ENCODE measurements at places on chromosomes 1 and 21.

GRCh38 chr21:40633048-40633447 lies 213.9 kb downstream of the DSCAM start:
- DNase-seq = no peak

GRCh38 chr1:64186138-64186897 lies 17.1 kb upstream of the UBE2U start:
- no peak for DNase-seq

DNA sequence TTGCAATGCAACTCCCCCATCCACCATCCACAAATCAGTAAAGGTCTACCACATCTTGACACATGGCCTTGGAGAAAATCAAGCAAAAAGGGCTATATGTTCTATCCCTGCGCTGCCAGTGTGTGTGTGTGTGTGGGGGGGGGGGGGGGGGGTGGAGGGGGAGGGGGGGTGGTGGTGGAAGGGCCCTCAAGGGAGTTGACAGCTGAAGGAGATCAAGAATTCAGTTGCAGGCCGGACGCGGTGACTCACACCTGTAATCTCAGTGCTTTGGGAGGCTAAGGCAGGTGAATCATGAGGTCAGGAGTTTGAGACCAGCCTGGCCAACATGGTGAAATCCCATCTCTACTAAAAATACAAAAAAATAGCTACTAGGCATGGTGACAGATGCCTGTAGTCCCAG lies 37.6 kb upstream of the CLIC4 start:
- no peak for DNase-seq

- no peak for DNase-seq
These were observed 44.7 kb downstream of the CDC42BPA start for GRCh38 chr1:227273557-227273956.

DNA sequence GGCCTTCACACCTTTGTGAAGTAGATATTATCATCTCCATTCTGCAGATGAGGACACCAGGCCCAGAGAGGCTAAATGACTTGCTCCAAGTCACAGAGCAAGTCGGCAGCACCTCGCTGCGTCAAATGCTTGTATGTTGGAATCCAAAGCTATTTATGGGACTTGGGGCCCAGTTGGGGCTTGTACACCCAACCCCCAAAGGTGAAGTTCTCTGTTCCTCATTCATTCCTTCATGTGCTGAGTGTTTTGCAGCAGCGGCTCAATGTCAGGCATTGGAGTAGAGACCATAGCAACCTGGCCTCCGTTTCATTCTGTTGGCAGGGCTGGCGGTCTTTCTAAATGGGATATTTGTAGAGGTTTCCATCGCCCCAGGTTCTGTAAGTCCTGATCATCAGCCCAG lies 113.4 kb upstream of the SLC25A33 start:
- no peak for DNase-seq

- no peak for DNase-seq
These were observed 57.0 kb downstream of the CHRM3 start for GRCh38 chr1:239443361-239443760.

DNA sequence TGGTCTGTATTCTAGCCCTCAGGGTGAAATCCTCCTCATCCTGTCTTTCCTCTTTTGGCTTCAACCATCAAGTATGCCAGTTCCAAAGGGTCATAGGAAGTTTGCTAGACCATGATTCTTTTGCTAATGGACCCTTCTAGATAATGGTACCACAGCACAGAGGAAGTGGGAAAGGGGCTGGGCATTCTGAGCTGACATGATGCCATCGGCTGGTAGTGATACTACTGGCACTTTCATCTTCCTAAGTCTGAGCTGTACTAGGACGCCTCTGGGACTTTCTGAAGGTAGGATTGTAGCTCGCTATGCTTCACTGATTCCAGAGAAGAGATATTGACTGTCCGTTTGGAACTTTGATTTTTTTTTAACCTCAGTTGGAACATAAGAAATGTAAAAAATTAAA lies 11.4 kb downstream of the FASLG start:
- no peak for DNase-seq

GRCh38 chr1:96370757-96371156 lies 350.8 kb upstream of the PTBP2 start:
- DNase-seq = no peak

DNA sequence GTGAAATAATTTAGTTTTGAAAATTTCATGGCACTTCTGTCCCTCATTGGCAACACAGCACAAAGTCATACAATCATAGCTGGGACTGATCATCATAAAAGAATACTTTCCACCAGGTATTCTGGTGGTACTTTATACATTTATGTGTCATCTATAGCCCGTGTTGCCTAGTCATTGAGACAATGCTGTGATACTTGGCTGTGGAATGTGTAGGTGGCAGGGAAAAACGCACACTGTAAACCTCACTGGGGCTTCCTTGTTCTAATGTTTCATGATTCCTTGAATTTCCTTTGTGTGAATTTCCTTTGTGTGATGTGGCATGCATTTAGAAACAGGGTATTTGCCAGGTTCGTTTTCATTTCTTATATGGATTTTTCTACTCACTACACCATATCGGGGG lies 118.3 kb downstream of the FMN2 start:
- DNase-seq = no peak

GRCh38 chr1:236978740-236979139 lies 25.5 kb downstream of the MT1HL1 start:
- DNase-seq = no peak

DNA sequence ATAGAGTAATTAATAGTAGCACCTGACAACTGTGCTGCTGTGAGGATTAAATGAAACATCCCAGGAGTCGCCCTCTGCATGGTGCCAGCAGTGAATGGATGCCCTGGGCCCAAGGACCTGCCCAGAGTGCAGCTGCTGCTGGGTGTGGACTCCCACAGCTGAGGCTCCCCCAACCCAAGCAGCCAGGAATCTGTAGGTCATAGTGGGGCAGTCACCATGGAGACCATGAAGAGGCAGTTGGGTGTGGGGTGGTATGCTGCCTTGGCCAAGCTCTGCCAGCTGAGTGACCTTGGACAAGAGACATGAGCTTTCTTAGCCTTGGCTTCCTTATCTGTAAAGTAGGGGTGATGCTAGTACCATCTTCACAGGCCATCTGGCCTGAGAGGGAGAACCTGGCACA lies 9.4 kb downstream of the OLIG2 start:
- no peak for DNase-seq

GRCh38 chr1:100428160-100428559 lies 75.9 kb downstream of the CDC14A start:
- DNase-seq = no peak

DNA sequence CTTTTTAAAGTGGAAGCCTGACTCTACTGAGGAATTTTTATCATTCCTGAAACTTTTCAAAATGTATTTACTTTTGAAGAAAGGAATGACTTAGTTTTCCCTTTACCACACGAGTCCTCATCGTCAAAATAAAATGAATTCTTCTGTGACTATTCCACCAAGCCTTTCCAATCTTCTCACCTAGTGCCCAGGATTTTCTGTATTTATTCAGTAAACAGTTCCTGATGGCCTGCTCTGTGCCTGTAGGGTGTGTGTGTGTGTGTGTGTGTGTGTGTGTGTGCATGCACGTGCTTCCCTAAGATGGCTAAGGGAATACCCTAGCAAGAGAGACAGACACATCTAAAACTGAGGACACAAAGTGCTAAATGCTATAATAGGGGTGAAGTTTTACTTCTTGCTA lies 395.0 kb upstream of the USP24 start:
- DNase-seq = no peak

DNA sequence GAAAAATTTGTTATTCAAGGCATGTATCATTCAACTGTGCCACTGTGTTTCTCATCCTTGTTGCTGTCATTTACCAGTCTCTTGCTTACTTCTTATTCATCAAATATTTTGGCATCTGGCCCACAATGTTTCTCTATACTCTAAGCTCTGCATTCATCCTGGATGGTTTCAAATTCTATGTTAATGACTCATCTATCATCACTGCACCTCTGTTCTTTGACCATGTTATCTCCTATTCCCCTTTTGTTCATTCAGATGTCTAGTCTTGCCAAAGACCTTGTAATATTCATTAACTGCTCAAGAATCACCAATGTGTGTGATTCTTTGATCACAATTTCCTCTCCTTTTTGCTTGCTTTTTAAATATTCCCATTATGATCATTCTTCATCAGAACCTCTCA lies 54.6 kb upstream of the PRKACB start:
- no peak for DNase-seq

DNA sequence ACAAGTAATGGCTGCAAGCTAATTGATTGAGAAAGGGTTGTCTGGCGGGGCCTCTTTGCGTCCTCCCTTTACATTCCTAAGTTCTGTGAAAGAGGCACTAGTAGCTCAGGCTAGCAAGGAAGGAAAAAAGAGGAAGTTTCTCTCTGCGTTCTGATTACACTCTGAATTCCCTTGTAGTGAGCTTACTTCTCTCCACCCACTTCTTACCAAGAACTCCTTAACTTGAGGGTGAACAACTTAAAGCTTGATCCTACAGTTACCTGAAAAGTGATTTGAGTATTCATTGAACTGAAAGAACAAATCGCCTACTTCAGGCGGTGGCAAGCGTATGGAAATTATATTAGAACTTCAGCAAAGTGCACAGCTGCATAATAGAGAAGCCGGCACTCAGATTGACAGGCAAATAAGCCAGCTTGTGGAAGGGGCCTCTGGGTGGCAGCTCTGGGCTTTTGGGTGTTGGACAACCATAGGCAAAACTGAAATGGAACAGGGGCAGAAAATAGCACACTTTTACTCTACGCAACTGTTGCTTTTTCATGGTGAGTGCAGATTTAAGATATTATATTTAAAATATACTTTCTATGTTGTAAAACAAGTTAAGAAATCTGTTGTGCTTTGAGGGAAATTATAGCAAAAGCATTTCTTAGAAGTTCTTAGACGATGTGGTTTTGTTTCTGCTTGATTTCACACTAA lies 464.5 kb downstream of the USP25 start:
- no peak for DNase-seq

DNA sequence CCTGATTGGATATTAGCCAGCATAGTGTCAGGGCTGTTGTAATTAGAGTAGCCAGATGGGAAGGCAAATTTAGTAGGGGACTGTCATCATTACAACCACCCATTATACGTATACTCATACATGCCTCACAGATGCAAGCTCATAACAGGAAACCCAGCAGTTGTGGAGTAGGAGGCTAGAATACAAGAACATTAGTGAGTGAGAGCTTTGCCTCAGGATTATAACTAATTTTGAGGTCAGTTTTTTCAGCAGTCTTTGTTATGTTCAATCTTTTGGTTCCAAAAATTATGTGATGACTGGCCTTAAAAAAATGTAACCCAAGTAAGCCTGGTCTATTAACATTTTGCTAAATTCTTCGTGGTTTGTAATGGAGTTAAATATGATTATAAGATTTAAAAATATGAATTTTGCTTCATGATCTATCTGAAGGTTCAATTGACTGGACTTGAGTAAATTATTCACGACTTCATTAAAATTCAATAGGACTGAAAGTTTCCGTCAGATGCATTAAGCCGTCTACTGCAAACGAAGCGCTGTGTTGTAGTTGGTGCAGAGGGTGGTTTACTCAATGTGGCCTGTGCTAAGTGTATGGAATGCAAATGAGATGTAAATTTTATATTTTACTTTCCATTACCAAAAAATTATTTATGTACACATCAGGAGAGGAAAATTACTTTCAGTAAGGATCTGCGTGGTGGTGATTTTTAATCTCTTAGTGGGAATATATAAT lies 48.8 kb downstream of the KCNK1 start:
- no peak for DNase-seq

GRCh38 chr21:31088474-31088751 lies 50.1 kb upstream of the KRTAP19-8 start:
- no peak for DNase-seq

DNA sequence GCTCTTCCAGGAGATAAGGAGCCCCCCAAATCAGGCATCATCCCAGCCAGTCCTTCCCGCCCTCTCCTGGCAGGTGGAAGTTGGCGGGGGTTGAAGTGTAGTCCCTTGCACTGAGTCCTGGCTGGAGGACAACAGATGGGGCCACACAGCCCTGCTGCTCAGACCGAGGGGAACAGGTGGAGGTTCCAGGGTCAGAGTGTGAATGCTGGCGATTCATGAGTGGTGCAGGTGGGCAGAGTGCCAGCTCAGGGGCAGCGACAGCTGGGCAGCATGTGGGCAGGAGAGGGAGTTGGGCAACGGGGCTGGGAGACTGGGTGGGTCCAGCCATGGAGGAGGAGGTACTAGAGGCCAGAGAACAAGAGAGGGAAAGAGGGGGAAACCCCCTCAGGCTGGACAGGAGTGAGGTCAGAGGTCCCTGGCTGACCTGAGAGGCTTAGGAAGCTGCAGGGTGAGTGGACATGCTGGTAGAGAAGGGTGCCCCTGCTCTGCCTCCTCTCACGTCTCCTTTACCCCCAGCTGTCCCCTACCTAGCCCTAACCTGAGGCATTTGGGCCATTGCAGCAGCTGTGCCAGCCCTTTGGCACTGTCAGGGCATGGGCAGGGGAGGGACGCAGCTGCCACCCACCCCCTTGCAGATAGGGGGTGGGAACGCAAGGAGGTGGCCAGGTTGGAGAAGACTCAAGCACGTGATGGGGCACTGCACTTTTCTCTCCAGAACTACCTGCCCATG lies 11.3 kb upstream of the ADORA1 start:
- no peak for DNase-seq

- no peak for DNase-seq
These were observed 220.8 kb downstream of the SLC35F3 start for GRCh38 chr1:234125283-234125682.

DNA sequence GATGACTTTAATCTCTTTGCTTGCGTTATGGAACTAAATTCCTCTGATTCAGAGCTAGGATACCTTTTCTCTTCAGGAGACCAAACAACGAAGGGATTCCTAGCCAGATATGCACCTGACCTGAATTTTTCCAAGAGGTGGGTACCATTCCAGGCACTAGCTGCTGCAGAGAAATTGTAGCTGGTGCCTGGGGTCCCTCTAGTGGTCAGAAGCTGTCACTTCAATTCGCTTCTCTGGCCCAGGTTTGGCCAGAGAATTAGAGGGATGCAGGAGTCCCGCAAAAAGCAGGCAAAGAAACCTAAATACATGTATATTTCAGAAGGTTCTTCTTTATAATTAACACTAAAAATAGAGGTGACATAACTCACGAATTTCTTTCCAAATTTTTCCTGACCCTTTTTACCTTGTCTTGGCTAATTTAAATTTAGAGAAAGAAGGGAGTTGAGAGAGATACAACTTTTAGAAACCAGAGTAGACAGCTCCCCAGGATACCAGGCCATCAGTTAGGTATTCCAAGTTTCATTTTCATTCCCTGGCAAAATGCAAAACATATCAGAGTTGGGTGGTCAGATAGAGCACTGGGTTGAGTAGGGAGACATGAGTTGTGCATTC lies 9.6 kb downstream of the ACKR1 start:
- no peak for DNase-seq

- DNase-seq = no peak
These were observed 827 bp downstream of the FMN2 start for GRCh38 chr1:240092301-240093119.

- peak; percentile 5 for DNase-seq
These were observed 74.6 kb downstream of the USP24 start for GRCh38 chr1:55140546-55140983.

- DNase-seq = no peak
These were observed 69.2 kb downstream of the SH3GLB1 start for GRCh38 chr1:86773341-86774288.
